Skin of body (tissue), 3 donors: ENCODE measurements at places on chromosomes 7 and 10.
A peak's percentile ranks its signal among the peaks of the same experiment; 100 is the strongest.

GRCh38 chr10:78532480-78533042, 498.9 kb downstream of the RPS24 start:
- DNase-seq: no peak

GRCh38 chr7:69182596-69183467, 415.4 kb upstream of the AUTS2 start:
- no peak for DNase-seq

GRCh38 chr10:117603726-117604125, 61.2 kb downstream of the EMX2 start:
- no peak for DNase-seq

- no peak for DNase-seq
These were observed 42.4 kb downstream of the CRCP start for GRCh38 chr7:66157060-66157459.

DNA sequence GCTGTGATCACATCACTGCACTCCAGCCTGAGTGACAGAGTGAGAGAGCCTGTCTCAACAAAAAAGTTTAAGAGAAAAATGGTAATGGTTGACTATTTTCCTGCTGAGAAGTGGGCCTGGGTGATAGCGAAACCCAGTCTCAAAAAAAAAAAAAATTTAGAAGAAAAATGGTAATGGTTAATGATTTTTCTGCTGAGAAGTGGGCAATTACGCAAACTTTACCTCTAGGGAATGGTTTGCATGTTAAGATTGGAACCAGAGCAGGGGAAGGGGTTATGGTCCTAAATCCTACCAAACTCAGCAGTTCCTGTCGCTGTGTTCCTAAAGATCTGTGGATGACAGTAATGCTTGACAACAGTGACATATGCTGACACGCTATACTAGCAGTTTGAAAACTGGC, 130.5 kb upstream of the RHEB start:
- DNase-seq: no peak

DNA sequence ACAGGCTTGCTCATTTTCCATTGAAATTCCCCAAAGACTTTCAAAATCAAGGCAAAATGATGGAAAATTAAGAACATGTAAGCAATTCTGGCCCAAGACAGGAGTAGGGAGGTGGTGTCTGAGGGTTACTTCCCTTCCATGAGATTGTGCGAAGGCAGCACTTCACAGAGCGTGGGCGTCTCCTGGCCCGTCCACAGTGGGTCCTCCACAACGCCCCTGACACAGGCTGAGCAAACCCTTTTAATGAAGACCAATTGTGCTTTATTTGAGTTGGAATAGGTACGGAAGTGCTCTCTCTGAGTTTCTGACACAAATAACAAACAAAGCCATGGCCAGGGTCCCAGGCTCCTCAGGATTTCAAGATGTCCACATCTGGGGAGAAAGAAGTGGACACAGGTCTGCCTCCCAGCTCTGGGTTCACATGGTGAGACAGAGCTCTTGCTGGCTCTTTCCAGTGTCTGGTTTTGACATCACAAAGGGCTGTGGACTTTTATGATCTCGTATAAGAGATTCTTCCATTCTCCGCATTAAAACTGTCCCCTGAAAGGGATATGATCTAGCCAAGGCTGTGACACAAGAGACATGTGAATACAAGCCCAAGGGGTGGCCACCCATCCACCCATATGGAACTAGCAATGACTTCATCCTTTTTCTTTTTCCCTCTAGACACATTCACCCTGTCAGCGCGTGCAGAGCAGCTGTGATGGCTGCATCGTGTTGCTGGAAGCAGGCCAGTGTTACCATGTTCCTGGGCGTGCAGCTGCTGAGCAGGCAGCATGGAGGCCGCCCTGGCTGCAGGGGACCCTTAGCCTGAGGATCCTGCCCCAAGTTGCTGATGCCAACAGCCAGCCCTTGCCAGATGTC, 145.6 kb downstream of the ADAM12 start:
- DNase-seq: peak; percentile 90

DNA sequence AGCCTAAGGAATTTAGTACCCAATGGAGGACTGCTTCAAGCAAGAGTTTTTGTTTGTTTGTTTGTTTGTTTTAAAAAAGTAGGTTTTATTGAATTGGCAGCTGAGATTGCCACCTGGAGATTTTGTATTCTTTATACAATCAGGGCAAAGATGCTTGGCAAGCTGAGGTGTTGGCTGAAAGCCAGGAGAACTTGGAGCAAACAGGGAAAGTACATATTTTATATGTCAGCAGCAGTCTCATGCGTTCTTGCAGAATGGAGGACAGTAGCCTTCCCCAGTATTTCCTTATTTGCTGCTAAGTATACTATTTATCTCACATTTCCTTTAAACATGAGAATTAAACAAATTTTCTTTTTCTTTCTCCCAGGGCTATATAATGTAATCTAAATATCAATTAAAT, 22.6 kb upstream of the ICA1 start:
- DNase-seq: no peak

DNA sequence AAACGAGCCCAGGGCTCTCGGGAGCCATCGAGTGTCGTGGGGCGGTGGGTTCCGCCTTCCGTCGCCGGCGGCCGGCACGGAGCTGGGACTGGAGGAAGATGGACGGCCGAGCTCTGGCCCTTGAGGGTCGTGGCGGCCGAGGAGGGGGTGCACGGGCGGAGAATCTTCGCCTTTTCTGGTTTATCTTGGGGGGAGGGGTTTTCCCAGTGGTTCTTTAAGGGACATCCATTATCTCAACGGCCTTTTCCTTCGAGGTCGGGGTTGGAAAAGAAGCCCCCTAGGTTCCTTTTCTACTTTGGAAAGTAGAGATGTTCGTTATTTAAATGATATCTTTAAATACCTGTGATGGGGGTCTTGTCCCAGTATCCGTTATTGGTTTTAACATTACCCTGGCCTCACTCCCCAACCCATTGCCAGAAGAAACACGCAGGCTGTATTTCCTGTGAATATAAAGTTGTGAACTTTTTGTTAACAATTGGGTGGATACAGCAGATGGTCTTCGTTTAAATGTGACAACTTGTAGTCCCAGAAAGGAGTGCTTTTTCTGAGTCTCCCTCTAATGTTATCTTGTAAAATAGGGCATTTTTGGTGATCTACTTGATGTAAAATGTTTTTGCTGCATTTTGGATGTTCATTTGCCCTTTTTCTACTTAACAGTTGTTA, 765 bp downstream of the CCAR1 start:
- no peak for DNase-seq

DNA sequence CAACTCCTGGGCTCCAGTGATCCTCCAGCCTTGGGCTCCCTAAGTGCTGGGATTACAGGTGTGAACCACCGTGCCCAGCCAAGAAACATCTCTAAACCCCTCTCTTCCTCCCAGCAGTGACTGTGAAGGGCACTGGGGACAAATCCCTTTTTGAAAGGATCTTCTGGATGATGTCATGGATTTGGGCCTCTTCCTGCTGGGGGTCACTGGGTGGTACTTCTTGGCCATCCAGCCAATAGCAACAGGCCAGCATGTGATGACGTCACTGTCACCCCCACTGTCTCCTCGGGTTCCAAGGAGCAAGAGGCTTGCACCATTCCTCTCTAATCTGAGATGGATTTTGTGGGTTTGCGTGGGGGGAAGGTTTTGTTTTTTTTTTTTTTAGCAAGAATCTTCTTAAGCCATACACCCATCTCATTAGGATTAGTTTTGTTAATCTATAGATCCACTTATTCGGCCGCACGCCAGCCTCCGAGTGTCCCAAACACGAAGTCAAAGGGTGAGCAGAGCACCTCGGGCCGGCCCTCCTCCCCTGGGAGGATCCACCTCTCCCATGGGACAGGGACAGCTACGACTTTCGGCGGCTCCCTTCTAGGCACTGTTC, 29.4 kb upstream of the TNRC18 start:
- DNase-seq: no peak

GRCh38 chr7:101910991-101911799, 93.8 kb downstream of the CUX1 start:
- no peak for DNase-seq

GRCh38 chr10:129442866-129443265, 24.2 kb upstream of the MGMT start:
- no peak for DNase-seq

GRCh38 chr7:100897772-100898454, 2.2 kb upstream of the ACHE start:
- no peak for DNase-seq

DNA sequence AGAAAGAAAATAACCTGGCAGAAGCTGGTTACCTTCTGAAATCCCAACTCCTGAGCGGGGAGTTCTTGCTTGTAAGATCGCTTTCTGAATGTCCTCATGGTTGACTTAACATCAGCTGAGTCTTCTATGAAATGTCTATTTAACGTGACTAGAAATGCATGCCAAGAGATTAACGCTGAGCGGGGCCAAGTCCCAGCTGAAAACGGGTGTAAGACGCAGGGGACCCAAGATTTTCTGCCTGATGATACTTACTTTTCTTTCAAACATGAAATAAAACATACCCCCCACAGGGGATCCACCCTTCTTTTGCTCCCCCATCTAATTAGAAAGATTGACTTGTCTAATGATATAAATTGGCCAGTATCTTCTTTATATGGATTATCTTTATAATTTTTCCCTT, 14.9 kb downstream of the OR9A2 start:
- no peak for DNase-seq

DNA sequence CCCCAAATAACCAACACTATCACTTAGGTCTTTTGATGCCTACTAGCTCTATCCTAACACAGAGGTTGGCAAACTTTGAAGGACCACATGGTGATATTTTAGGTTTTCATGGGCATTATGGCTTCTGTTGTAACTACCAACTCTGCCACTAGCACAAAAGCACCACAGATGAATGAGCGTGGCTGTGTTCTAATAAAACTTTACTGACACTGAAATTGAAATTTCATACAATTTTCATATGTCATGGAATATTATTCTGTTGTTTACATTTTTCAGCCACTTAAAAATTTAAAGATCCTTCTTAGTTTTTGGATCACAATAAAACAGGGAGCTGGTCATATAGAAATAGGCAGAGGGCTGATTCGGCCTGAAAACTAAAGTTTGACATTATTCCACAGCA, 26.4 kb downstream of the CBX3 start:
- DNase-seq: no peak

DNA sequence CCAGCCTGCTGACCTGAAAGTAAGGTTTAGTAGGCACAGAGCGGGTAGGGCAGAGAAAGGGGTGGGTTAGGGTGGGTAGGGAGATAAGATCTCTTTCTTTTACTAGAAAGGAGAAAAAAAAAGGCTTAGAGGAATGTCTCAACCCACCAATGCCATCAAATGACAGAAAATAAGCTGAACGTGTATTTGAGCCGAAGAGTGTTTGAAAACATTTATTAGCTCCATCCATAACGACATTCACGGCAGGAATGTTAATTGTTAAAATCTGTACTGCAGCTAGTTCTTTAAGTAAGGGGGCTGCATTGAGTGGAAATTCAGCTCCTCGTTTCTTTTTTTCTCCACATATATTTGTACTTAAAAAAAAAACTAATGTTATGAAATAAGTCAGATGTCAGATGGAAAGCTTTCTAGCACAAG, 63.7 kb upstream of the ARID5B start:
- DNase-seq: peak; percentile 85

DNA sequence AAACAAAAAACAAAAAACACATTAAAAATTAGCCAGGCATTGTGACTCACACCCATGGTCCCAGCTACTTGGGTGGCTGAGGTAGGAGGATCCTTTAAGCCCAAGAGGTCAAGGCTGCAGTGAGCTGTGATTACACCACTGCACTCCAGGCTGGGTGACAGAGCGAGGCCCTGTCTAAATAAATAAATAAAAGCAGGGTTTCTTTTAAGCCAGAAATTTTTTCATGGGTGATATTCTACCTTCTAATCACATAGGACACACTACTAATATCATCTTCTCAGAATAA, 14.2 kb upstream of the SVIL start:
- no peak for DNase-seq

GRCh38 chr7:842431-843031, 10.3 kb downstream of the SUN1 start:
- DNase-seq: peak; percentile 88

DNA sequence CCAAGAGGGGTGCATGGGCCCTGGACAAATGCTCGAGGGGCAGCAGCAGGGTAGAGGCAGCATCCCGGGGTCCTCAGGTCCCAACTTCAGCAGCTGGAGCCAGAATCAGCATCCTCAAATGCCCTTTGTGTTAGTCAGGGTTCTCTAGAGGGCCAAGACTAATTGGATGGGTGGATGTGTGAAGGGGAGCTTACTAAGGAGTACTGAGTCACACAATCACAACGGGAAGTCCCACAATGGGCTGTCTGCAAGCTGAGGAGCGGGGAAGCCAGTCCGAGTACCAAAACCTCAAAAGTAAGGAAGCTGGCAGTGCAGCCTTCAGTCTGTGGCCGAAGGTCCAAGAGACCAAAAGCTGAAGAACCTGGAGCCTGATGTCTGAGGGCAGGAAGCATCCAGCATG, 162.9 kb upstream of the TCERG1L start:
- no peak for DNase-seq

DNA sequence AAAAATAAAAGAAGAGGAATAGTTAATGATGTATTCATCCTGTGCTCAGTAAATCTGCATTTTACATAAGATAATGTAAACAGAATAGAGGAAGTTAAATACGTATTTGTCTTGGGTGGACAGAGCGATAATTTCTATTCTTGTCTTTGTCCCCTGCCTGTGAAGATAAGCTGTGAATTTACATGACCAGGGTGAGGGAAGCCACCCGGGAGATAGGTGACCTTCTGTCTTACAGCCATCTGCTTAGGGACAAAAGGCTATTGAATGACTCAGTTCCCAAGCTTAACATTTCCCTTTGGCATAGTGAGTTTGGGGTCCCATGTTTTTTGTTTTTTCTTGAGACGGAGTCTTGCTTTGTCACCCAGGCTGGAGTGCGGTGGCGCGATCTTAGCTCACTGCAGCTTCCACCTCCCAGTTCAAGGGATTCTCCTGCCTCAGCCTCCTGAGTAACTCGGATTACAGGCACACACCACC, 88.7 kb upstream of the KCTD7 start:
- no peak for DNase-seq

GRCh38 chr10:24238519-24239247, 29.7 kb downstream of the KIAA1217 start:
- peak; percentile 30 for DNase-seq

DNA sequence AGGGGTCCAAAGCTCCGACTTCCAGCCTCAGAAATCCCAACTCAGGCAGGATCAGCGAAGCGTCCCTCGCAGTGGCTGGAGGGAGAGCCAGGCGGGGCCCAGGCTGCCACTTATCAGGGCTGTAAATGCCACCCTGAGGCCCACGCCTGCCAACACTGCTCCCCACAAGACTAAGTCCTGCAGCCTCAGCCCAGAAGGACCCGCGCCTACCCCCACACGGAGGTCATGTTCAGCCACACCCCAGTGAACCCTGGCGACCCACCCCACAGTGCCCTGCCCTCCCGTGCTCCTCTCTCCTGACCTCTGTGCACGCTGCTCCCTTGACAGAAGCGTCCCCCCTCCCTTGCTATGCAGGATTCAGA, 3.2 kb downstream of the PSMG3 start:
- no peak for DNase-seq

DNA sequence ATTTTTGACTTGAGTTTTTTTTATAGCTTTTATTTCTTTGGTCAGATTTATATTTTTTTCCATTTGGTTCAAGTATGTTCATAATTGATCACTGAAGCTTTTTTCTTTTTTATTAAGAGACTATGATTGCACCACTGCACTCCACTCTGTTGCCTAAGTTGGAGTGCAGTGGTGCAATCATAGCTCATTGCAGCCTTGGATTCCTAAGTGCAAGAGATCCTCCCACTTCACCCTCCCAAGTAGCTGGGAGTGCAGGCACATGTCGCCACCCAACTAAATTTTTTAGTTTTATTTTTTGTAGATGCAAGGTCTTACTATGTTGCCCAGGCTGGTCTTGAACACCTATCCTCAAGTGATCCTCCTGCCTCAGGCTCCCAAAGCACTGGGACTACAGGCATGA, 97.7 kb upstream of the KIF5B start:
- no peak for DNase-seq
